ENCODE measurements at places on chromosomes 5 and 9. TPM values are rescaled to one million over a fixed set of nuclear protein-coding genes. Genes with fewer than 3 reads are reported as not detected.
A peak's percentile ranks its signal among the peaks of the same experiment; 100 is the strongest.

DNA sequence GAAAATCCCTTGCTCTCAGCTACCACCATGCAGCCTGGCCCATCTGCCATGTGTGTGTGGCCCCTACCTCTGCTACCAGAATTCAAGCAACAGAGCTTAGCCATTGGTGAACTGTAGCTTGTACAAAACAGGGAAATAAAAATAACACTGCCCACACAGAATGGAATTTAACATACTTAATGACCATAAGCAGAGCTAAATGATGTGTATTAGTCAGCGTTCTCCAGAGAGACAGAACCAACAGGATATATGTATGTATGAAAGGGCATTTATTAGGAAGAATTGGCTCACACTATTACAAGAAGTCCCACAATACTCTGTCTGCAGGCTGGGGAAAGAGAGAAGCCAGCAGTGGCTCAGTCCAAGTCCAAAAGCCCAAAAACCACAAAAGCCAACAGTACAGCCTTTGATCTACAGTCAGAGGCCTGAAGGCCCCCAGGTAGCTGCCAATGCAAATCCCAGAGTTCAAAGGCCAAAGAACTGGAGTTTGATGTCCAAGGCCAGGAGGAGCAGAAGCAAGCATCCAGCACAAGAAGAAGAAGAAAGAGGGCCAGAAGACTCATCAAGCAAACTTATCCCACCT is 318.8 kb downstream of the DNAH5 start:
- no peak for DNase-seq

FAM219A gene
- 9.9 TPM for total RNA-seq

SH3GL2 gene
- 0.43 TPM for total RNA-seq

OXCT1 gene
- total RNA-seq, result 19.6 TPM

DNA sequence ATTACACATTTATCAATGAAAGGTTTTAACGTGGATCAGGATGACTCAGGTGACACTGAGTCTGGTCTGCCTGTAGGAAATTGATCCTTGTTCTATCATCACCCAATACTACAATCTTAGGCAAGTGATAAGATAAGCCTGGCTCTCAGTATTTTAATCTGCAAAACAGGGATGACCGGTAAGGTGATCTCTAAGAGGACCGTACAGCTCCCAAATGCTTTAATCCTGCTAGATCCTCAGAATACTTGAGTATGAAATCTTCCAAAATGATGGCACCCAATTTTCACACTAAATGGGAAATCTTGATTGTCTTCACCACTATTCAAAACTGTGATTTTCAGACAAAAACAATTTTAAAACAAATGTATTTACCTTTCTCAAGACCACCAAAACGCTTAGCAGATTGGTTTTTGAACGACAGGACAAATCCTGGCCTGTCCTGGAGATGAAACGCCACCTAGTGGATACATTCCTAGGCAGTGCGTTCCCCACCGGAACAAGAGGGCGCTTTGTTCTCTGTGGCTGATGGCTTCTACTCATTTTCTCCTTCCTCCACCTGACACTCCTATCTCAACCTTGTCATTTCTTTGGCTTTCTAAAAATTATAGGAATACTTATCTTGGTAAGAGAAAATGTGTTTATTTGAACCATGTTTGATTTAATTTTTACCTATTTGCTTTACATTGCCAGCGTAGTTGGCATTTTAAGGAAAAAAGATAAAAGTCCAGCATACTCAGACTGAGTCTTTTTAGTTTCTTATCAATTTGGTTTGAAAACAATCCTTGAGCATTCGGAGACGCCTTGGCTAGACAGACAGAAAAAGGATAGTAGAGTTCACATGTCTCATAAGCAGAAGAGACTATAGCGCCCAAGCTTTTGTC is 41.2 kb upstream of the VCAN start:
- DNase-seq, result peak; percentile 73

DNA sequence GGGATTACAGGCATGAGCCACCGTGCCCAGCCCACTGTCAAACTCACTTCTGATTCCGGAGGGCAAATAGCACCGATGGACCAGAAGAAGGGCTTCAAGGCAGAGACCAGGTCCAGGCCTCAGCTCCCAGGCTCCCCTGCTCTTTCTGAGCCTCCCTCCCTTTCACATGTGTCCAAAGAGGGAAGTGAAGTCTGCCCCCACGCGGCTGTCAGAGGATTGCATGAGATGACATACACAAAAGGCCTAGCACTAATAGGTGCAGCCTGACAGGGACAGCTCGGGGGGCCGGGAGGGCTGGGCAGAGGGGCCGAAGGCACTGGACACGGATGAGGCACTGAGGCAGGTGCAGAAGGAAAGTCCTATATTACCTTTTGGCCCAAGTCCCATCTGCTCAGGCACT is 16.1 kb downstream of the FBP1 start:
- no peak for DNase-seq

- DNase-seq, result no peak
Measured at GRCh38 chr5:92003806-92004205, 620.7 kb upstream of the ARRDC3 start.

- DNase-seq, result no peak
Measured at GRCh38 chr5:96771395-96771794, 36.4 kb downstream of the ERAP1 start.

IFNB1 gene
- not detected for total RNA-seq

OBP2B gene
- not detected for total RNA-seq

- DNase-seq, result peak; percentile 17
Measured at GRCh38 chr9:98168941-98169488, 23.4 kb downstream of the CORO2A start.

DNA sequence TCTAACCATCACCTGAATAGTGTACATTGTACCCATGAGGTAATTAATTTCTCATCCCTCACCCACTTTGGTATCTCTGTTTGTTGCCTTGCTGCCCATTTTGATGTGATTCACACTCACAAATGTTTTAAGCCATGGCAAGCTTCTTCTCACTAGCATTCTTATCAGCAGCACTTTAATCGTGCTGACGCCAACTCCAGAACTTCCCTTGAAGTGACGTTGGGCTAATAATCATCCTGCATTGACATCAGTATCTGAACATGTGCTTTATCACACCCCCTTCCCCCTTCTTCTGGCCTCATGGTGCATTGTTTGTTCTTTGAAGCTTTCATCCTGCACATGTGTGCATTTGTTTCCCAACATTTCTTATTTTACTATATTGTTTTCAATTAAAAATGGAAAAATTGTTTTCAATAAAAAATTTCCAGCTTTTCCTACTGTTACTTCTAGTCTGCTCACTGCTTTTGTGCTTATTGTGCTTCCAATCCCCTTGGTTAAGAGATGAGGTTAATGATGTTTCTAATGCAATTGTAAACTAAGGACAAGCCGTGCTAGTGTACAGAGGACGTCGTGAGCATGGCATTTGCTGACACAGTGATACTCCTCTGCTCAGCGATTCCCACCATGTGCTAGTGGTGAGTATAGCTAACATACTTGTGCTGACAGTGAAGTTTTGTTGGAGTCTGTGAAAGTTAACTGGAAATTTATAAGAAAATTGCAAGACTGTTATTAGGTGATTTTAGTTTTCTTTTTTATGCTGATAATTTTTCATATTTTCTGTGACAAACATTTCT is 238.5 kb downstream of the KDM4C start:
- no peak for DNase-seq

GRCh38 chr5:161378701-161379100 is 167.8 kb downstream of the GABRB2 start:
- DNase-seq, result no peak

DNA sequence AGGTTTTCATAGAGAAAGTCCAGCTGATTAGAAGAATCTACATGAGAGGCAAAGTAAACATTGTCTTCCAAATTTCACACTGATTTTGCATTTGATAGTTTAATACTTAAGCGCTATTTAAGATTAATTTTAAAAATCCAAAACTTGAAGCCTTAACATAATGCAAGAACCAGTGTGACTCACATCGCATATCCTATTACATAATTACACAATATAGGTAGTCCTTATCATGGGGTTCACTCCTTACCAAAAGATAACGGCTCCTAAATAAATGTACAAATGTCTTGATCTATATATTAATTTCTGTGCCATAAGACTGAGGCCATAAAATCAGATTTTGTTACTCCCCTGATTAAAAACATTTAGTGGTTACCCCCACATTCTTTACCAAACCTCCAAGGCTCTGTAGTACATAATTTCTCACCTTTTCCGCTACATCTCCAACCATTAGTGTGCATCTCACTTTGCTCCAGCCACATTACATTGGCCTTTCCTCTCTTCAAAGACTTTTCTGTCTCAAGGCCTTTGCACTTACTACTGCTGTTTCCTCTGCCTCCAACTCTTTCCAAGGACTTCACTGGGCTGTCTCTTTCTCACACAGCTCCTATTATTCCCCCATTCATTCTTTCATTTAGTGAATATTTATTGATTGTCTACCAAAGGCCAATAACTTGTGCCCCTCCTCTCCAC is 1.0 kb downstream of the RIOK2 start:
- DNase-seq, result peak; percentile 38

- DNase-seq, result peak; percentile 60
Measured at GRCh38 chr9:72579190-72579589, 57.8 kb downstream of the TMC1 start.

DNA sequence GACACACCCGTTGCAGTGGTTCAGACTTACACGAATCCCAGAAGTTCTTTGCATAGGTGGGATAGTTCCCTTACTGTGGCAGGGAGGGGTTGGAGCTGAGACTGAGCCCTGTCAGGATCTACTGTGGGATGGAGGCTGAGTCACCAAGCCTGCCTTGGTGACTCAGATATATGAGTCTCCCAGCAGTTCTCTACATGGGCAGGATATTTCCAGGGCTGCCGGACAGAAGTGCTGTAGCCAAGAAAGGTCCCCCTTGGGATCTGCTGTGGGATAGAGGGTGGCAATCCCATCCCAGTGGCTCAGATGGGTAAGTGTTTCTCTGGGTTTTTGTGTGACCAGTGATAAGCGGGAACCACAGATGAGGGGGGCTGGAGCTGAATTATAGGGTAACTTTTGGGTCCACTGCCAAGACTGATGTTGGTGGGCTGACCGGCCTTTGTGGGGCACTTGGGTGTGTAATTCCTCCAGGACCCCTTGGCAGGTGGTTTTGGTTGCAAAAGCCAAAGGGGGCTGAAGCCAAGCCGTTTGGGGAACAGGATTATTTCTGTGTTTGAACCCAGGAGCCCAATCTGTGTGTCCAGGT is 18.7 kb downstream of the XRCC4 start:
- DNase-seq, result peak; percentile 61

FEM1C gene
- total RNA-seq, result 11.3 TPM

DNA sequence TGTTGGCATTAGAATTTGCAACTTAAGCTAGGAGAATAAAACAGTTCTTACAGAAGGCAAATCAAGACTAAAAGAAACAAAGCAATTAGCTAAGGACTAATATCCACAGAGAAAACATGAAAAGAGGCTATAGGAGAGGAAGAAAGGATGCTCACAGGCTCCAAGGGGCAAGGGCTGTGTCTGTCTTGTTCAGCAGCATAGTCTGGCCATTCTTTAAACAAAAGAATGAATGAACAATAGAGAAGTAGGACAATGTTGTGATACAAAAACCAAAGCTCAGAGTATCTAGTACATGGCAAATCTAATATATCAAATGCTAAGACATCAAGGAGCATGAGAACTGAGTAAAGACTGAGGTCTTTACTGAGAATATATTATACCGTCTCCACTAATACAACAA is 39.5 kb downstream of the PLPP1 start:
- no peak for DNase-seq

DNA sequence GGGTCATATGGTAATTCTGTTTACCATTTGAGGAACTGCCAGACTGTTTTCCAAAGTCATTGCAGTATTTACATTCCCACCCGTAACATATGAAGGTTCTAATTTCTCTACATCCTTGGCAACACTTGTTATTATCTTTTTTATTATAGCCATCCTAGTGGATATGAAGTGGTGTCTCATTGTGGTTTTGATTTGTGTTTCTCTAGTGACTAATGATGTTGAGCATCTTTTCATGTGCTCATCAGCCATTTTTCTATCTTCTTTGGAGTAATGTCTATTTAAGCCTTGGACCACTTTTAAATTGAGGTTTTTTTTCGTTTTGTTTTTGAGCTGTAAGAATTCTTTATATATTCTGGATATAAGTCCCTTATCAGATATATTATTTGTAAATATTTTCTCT is 132.8 kb upstream of the RUSC2 start:
- DNase-seq, result no peak

DNA sequence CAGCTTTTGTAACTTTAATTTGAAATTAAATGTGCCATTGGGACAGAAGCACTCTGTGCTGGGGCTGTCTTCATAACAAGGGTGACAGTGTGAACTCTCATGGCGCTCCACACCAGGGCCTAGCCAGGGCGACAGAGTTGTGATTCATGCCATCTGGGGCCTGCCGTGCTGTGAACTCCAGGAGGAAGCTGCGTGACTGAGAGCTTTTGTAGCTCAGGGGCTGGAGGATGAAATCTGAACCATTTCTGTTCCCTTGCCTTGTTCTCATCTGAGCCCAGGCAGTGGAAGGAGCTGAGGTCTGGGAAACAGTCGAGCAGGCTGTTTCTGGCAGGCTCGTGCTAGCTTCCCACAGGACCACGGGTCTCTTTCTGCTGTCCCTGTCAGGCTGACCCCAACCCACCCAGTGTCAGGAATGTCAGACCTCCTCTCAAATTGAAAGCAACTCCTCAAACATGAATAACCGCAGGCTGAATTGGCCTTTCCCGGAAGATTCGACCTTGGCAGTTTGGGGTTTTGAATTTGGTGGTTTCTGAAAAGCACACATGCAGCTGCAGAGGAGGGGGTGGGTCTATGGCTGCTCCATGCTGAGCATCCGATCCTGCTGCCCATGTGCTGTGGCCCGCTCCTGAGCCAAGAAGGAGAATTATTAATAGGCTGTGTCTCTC is 69.2 kb upstream of the RPS23 start:
- peak; percentile 71 for DNase-seq

GRCh38 chr5:173311818-173312585 is 16.2 kb downstream of the STC2 start:
- DNase-seq, result no peak

GRCh38 chr9:16345902-16346301 is 524.6 kb downstream of the BNC2 start:
- no peak for DNase-seq

GRCh38 chr9:110125207-110125751 is 82.7 kb downstream of the C9orf152 start:
- peak; percentile 99 for DNase-seq

DNA sequence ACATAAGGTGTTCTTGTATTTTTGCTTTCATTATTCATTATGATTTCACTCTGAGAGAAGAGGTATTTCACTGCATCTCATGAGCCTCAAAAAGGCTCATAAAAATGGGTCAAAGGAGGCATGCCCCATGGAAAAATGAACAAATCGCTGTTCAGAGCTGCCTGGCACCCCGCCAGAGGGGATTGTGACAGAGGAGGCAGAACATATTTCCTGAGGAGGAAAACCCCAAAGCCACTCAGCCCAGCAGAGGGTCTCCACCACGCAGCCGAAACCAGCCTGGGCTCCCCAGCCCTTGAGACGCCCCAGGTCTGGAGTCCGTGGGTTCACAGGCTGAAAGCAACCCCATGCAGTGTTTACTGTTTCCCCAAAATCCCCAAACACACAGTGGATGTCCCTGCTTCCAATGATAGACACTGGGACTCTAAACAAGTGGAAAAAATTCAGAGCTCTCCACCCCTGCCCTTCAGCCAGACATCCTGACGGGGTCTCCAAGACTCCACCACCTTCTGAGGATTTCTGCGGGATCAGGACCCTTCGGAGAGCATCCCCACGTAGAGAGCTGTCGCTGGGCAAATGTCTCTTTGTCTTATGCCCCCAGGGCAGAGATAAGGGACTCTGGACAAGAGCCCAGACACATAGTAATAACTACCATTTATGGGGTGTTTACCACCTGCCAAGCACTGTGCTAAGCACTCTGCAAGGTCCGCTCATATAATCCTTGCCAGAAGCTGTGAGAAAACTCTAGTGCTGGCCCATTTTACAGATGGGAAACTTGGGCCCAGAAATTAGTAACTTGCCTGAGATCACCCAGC is 122.3 kb downstream of the PAX5 start:
- DNase-seq, result no peak
